ENCODE measurements at places on chromosomes 5 and 9.
A peak's percentile ranks its signal among the peaks of the same experiment; 100 is the strongest.

DNA sequence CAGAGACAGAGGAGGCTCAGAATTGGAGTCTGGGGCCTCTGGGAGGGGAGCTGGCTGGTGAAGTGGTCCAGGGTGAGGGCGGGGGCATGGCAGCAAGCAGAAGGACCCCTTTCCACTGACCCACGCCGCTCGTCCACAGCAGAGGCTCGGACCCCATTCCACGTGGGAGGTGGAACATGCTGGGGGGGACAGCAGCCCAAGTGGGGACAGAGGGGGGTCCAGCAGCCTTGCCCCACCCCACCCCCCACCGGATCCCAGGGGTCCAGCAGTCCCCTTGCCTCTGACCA, 25.4 kb upstream of the NKD2 start:
- no peak for DNase-seq

DNA sequence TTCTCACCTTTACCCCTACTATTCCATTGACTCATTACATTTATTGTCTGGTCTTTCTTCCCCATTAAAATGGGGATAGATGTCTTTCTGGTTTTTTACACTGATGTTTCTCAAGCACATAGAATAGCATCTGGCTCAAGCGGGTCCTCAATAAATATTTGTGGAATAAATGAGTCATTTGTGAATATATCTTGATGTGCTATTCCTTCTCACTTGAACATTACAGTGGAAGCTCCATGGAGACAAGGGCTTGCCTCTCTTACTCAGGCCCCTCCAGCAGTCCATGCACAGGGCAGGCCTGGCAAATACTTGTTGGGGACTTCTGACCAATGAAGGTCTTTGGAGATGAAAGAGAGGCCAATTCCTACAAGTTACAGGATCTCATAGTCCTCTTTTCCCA, 151.7 kb upstream of the TAS2R1 start:
- DNase-seq = no peak

GRCh38 chr5:140855772-140856674, at the start of gene PCDHA10:
TSS of gene PCDHA10 (plus strand) at chr5:140855897. CDS start at chr5:140856049, 152 bp downstream.
- DNase-seq = no peak

DNA sequence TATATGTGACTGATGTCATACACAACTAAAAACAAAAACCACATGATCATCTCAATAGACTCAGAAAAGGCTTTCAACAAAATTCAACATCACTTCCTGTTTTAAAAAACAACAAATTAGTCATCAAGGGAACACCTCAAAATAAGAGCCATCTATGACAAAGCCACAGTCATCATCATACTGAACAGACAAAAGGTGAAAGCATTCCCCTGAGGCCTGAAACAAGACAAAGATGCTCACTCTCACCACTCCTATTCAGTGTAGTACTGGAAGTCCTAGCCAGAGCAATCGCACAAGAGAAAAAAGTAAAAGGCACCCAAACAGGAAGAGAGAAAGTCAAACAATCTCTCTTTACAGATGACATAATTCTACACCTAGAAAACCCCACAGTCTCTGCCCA, 893.5 kb upstream of the EDIL3 start:
- no peak for DNase-seq

- DNase-seq = no peak
These were observed 153.9 kb downstream of the ARRDC3 start for GRCh38 chr5:91229031-91229727.

DNA sequence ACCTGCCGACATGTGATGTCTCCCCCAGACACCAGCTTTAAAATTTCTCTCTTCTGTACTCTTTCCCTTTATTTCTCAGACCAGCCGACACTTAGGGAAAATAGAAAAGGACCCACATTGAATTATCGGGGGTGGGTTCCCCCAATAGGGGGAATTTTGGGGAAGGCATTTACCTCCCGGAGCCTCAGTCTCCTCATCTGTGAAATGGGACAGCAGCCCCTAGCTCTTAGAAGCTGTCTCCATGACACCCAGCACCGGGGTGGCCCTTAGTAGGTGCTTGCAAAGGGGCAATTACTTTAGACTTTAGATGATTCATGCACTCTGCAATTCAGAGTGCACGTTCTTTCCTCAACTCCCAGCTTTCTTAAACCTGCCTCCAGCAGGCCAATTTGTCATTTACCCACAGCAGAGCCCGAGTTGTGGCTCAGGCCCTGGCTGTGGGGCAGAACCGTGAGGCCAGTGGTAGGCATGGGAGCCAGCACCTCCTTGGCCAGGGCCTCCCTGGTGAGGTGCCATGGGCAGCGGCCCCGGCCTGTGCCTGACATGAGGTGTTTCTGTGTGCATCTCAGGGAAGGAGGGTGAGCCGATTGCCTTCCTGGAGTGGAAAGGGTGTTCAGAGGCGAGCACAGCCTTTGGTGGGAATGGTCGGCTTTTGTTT, 51.7 kb downstream of the SH3PXD2B start:
- no peak for DNase-seq

- DNase-seq = no peak
These were observed 25.0 kb upstream of the ACO1 start for GRCh38 chr9:32359452-32359851.

DNA sequence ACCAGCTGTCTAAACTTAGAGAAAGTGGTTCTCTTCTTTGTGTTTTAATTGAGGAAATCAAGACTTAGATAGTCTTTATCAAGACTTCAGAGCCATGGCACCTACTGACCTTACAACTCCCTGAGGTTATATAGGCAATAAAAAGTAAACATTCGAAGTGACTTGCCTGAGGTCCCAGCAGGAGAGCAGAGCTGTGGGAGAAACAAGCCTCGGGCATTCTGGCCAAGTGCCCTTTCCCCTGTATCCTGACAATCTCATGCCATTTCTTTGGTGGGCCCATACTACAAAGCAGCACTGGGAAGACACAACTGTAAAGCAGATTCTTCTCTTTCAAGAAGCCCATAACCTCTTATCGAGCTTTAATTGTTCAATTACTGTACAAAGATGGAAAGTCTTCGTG, 23.1 kb downstream of the FREM1 start:
- no peak for DNase-seq

DNA sequence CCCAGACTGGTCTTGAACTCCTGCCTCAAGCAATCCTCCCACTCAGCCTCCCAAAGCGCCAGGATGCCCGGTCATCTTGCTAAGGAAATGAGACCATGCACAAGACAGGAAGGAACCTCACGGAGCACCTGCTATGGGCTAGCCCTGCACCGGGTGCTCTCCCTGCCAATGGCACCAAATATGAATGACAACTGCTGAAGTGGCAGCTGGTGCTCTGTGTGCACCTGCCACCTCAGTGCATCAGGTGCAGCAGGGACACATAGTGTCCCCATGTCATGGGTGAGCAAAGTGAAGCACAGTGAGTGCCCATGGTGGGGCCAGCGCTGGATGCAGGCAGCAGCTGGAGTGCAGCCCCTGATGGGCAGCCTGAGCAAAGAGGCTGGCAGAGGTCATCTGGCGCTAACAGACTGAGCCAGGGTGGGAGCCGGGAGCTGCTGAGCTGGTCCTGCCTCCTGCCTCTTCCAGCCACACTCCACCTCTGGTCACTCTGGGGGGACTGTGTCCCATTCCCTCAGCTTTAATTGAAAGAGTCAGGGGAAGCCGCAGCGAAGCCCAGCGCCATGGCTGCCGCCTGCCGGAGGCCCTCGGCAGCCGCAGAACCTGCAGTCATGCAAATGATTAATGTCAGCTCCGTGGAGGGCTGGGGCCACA, 46.4 kb downstream of the BARX1 start:
- peak; percentile 37 for DNase-seq

GRCh38 chr5:122054266-122054665, 23.8 kb downstream of the LOX start:
- no peak for DNase-seq

DNA sequence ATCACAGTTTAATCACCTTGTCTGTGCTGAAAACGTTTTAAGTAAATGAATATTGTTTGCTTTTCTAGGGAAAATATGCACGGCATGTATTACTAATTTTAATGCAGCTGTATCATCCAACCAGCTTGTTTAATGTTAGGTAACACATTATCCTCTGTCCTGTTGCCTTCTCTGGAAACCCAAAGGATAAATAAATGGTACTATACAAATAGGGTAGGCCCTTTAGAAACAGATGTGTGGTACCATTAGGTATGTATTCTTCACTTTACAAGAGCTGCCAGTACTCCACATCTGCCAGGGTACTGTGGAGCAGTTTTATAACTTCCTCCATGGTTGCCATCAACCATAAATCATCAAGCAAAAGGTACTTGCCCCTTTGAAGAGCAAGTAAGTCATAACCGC, 42.9 kb downstream of the FAF2 start:
- no peak for DNase-seq

Data from upper lobe of right lung (tissue), 1 donor.